ENCODE measurements at places on chromosomes 2 and 18.

DNA sequence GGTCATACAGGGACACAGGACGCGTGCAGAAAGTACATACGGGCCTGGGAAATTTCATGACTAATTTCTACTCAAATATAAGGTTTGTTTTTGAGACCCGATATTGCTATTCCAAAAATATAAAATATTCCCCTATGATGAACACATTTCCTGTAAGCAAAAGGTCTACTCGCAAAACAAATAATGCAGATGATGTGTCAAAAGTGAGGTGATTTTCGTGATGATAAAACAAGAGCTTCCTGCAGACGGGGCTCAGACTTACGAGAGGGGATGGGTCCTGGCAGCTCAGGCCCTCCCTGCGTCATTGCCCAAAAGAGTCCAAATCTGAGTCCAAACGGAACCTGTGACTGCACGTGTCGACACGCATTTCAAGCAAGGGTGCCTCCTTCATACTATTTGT is 62.7 kb downstream of the MBP start:
- no peak for DNase-seq

DNA sequence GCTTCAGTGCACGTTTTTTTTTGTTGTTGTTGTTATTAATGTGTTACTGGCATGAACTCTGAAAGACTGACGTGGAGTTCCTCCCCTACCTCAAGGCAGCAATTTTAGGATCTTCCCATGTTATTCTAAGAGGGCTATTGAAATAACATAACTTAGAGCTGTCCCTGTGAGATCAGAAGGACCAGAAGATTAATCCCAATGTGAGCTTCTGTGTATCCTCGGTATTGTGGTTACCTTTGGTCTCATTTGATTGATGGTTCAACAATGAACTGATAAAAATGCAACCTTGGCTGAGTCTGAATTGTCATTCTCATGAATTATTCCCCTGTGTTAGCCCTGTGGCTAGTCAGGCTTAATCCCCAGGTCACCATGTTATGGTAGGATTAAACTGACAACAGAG is 394.1 kb downstream of the TRIB2 start:
- no peak for DNase-seq

GRCh38 chr18:24656050-24656449 is 195.6 kb downstream of the HRH4 start:
- DNase-seq: no peak

DNA sequence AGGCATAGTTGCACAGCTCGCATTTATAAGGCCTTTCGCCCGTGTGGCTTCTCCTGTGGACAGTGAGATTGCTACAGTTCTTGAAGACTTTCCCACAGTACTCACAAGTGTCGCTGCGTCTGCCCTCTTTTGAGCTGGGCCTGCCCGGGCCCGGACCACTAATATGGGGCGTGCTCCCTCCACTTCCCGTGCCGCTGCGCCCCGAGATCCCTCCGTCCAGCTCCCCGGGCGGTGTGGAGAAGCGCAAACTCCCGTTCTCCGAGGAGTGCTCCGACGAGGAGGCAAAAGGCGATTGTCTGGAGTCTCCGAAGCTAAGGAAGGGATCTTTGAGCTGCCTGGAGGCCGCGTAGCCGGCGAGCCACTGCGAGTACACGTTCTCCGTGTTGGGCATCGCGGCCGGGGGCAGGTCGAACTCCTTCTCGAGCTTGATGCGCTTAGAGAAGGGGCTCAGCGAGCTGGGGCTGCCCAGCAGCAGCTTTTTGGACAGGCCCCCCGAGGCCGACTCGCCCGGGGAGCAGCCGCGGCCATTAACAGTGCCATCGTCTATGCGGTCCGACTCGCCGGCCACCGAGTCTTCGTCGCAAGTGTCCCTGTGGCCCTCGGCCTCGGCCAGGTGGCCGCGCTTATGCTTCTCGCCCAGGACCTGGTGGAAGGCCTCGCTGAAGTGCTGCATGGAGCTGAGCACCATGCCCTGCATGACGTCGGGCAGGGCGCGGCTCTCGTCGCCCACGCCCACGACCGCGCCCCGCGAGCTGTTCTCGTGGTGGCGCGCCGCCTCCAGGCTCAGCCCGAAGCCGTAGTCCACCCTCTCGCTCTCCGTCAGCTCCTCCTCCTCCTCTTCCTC is 92.7 kb downstream of the BCL11A start:
- no peak for DNase-seq

GRCh38 chr2:9263428-9263827 is 56.8 kb downstream of the ASAP2 start:
- no peak for DNase-seq
